ENCODE measurements at places on chromosomes 1 and 21. TPM values are rescaled to one million over a fixed set of nuclear protein-coding genes. Genes with fewer than 3 reads are reported as not detected.

Gene RRP1B
- 24.5 TPM for total RNA-seq

Gene ANKRD65
- 0.50 TPM for total RNA-seq

Gene PCAT6
- total RNA-seq, result 0.89 TPM

Gene RGS7
- 0.50 TPM for total RNA-seq

Gene CCNL2
- 53.2 TPM for total RNA-seq

Gene RUNX3
- total RNA-seq, result 2.1 TPM
